ENCODE measurements at places on chromosomes 2 and 18.

DNA sequence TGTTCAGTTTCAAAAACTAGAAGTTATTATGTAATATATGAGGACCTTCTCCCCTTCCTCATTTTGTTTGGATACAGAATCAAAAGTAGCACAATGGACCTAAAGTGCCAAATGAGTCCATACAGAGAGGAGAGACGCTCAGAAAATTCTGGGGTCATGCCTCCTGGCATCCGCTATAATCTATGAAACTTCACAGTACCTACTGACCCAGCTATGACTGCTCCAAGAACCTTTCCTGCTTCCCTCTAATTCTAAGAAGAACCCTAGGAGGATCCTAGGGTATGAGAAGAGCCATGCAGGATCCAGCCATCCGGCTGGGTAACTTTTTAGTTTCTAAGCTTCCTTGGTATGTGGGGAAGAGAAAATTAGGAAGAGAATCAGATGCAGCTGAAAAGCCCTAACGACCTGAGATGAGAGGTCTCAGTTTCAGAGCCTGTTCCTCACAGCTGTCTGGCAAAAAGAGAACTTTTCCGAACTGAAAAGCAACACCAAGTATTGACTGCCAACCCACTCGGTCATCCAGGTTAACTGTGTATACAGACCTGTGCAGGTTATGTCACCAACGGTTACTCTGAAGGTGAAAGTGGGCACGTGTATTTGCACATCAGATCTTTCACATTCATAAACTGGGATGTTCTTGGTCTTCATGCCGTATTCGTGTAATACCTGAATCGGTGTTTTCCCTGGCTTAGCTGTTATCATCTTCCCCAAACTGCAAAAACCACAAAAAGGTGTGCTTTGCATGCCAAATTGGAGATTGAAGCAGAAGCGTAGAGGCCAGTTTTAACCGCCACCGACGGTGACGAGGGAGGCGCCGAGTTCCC is 1.1 kb downstream of the PRKRA start:
- no peak for DNase-seq

DNA sequence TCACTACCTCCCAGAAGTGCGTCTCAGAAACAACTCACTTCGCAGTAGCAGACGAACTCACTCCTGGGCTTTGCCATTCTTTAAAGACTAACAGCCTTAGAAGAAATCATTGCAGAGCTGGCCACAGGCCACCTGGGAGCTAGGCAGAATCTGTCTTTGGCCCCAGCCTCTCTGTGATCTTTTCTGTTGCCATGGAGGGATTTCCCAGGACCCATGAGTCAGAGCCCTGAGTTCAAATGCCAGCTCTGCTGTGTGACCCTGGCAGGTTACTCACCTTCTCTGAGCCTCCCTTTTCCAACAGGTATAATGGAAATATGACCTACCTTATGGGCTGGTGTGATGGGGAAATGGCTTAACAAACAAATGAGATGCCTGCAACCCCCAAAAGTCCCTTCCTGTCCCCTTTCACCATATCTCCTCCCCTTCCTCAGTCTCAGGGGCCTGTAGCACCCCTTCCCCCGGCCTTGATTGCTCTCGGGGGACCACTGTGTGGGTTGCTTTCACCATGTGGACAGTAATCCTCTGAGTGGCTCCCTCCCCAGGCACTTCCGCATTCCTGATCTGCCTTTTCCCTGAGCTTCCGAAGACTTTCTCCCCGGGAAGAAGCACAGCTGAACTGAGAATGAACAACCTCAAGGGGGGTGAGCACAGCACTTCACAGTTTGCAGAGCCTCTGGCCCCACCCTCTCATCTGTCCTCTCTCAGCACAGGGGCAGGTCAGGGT is 34.0 kb upstream of the SLC66A3 start:
- no peak for DNase-seq

GRCh38 chr18:37346048-37346447 is 219.6 kb downstream of the CELF4 start:
- DNase-seq: no peak

DNA sequence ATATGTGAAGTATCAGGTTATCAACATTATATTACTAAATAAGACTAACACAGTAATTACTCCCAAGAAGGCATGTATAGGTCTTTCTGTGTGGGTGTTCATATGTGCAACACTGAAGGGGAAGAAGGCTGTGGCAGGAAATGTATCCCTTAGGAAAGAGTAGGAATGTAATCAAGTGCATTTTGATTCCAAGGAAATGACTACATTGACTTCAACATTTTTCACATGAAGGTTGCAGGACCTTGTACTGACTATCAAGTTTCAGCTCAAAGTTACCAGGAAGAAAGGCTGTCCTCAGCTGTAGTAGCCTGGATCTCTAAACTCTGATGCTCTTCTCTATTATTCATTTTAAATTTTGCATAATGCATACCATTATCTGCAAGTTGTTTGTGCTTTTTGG is 680.8 kb downstream of the NYAP2 start:
- DNase-seq: no peak

DNA sequence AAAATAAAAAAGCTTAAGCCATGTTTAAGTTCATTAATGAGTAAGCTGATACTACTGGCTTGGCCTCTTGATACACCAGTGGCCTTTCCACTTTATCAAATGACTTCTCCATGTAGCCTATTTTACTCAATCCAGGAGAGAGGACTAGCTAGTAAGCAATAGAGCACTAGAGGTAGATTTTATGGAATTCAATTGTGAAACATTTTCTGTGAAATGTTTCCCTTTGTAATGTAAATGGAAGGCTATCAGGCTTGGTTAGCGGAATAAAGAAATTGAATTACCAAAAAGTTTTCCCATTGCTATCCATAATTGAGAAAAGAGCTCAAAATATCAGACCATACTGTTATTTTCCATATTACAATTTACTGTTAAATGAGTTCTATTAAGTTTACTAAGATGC is 515.4 kb upstream of the CDH2 start:
- DNase-seq: no peak

DNA sequence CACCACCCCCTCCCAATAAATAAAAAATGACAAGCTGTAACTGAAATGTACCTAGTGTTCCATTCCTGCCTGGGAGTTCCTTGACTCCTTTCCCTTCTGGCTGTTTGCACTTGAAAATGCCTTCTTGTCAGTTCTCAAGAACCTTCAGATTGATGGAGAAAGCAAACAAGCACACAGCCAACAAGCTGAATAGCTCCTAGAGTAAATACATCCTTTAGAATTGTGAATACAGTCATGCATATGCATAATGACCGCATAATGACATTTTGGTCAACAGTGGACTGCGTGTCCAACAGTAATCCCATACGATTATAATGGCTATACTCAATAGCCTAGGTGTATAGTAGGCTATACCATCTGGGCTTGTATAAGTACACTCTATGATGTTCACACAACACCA is 97.0 kb downstream of the LYPD6 start:
- no peak for DNase-seq

- no peak for DNase-seq
Observed at GRCh38 chr18:39299152-39299551, 1733.6 kb upstream of the CELF4 start.

DNA sequence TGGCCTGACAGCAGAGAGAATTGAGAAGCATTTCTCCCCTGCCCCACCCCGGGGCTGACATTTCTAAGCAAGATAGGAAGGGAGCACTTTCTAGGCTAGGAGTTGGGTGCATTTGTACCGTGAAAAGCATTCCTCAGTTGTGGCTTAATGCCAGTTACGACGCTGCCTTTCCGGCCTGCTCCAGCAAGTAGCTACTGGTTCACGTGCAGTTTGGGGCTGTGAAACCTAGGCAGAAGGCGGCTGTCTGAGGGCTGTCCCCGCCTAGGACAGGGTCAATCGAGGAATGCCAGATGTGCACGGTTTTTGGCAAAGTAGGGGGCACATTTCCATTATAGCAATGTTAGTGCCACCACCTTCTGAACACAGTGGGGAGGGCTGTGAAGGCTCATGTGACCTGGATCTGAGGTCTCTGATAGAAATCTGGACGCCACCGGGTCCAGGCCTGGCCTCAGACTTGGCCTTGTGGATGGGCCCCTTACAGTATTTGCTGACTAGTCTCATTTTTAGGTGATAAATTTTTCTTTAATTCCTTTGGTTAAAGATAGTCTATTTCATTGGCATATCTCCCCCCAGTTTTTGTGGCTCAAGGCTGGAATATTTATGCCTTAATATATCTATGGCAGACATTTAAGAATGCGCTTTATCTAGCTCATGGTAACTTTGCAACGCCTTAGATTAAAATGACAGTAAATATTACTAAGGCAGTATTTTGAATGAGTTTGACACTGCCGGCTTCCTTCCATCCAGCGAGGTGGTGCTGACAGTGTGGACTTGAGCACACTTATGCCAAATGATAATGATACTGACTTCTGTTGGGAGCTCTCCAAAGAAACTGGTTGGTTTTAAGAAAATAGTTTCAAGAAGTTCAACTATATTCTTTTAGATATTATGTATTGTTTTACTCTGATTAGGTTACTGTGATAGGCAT is 78.7 kb downstream of the LPIN1 start:
- no peak for DNase-seq

- DNase-seq: no peak
Observed at GRCh38 chr2:226187616-226188015, 612.0 kb downstream of the IRS1 start.

DNA sequence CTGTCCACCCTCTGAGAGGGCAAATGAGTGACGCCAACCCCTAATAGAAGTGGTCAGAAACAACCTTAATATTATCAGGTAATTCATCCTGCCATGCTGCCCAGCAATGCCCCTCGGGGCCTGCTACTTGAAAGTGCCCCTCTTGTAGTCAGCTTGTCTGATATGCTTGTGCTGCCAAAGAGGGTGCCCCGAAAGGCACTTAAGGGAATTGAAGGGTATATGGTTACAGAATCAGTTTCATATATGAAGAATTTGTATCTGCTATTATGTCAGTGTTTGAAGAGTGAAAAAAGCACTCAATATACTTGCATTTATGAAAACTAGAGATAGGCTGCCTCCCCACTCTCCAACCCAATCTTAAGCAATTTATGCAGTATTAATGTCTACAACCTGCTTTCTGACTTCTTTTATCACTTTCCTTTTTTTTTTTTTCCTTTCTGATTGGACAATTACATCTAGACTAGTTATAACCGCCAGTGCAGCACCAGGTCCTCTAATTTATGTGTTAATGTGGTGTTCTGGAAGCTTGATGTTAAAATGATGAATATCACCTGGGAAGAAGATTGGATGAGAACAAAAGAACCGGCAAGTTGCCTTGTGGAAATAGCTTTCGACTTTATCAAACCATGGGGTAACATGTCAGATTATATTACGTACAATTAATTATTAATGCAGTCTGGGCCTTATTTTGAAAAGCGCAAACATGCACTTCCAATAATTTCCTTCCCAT is 646.9 kb upstream of the ACVR2A start:
- no peak for DNase-seq

GRCh38 chr18:68713796-68714195 is 1.1 kb downstream of the TMX3 start:
- DNase-seq: no peak

GRCh38 chr2:18062892-18063291 is 184.4 kb downstream of the KCNS3 start:
- no peak for DNase-seq

DNA sequence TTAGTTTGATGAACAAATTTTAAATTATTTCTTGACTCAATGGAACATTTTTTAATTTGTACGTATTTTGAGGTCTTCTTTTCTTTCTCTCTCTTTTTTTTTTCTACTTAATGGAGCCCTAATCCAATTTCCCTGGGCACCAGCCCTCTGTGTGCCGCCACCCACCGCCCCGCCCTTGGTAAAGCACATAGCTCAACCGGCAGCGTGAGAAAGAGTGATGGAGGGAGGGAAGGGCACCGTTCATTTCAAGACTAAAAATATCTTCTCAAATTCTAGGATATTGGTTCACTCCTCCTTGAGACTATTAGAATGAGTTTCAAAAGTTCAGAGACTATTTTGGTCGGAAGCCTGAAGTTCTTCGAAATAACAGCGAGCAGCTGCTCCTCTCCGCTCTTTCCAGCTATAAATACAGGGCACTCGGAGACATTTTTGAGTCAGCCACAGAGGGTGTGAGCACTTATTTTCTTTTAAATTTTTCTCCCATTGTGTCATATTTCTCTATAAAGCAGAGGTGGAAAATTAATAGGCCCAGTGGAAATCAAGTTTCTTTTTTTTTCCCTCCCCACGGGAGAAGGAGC is 731.7 kb upstream of the ID2 start:
- no peak for DNase-seq

GRCh38 chr2:134407154-134407890 is 153.4 kb downstream of the MGAT5 start:
- no peak for DNase-seq

DNA sequence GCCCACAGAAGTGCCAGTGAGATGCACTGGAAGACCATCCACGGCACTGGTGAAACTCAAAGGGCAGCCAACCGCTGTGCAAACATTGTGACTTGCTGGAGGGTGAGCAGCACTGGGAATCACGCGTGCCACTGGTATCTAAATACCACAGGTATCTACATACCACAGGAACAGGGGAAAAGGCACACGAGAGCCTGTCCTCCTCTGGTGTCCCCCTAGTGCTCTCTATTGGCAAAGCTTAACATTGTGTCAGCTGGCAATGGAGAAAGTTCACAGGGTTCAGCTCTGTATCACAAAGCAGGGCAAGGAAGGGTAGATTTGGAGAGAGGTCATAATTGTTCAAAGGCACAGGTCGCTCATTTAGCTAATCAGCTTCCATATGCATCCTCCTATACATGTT is 12.6 kb upstream of the SEC11C start:
- DNase-seq: no peak

DNA sequence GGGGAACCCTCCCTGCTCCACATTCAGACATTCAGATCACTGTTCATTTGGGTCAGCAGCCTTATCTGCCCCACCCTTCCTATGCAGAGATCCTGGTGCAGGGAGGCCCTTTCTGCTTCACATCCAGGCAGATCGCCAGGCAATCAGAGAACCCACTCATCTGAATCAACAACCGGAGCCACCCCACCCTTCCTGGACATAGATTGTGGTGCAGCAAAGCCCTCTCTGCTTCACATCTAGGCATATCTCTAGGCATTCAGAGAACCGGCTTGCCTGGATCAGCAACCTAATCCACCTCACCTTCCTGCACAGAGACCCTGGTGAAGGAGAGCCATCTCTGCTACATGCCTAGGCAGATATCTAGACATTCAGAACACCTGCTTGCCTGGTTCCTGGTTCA is 184.5 kb upstream of the CNTNAP5 start:
- no peak for DNase-seq

DNA sequence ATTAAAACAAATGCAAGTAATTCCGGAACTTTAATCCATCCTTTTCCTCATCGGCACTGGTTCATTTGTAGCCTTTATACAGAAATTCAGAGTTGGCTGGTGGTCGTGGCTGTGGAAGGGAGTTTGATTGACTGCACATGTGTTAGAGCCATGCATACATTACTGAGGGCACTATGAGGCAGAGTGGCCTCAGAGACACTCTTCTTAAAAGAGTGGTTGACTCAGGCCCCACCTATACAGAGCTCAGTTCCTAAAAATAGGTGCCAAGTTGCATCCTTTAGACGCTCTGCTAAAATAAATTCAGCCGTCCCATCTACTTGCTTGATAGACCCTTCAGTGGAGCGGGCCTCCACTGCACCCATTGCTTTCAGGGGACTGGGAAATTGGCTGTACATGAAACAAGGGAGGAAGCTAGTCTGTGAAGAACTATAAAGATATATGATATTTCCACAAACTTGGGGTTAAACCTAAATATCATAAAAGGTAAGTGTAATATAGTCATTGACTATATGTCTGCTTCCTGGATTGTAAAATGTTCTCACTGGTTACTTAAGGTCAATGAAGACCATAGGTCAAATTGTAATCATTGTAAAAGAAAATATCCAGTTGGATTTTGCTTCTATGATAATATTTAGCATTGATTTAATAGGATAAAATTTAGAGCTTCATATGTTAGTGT is 298.9 kb downstream of the XIRP2 start:
- no peak for DNase-seq

All from stimulated activated CD8-positive, alpha-beta memory T cell treated with anti-CD3 and anti-CD28 coated beads, Interleukin-7, amount 100 ng/mL, for 1 hour (primary cell).